ENCODE measurements at places on chromosomes 7 and 10.

- DNase-seq: no peak
Measured at GRCh38 chr7:69598487-69599285, 411 bp downstream of the AUTS2 start.

DNA sequence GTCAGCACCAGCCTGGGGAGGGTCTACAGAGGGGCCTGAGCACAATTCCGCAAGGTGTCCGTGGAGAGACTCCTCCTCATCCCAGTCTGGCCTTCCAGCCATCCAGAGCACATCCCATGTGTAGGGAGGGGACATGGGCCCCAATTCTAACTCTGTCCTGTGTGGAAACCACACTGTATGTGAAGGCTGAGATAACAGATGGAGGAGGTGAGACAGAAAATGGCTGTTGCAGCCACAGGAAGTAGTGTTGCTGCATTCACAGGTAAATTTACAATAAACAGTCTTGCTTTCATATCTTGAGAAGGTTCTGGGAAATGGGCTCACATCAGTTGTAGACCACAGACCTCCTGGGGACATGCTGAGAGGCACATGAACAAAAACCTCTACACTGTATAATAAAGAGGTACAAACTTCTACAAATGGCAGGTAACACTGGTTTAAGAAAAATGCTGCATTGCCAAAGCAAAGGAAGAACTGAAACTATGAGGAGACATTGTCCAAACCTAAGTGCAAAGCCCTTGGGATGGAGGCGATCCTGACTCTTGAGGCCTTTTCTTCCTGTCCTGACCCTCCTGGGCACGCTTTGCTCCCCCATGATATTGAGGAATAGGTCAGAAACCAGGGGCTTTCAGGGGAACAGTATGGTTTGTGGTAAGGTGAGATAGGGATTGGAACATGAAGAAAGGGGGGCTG, 21.6 kb upstream of the GIMAP2 start:
- DNase-seq: no peak

DNA sequence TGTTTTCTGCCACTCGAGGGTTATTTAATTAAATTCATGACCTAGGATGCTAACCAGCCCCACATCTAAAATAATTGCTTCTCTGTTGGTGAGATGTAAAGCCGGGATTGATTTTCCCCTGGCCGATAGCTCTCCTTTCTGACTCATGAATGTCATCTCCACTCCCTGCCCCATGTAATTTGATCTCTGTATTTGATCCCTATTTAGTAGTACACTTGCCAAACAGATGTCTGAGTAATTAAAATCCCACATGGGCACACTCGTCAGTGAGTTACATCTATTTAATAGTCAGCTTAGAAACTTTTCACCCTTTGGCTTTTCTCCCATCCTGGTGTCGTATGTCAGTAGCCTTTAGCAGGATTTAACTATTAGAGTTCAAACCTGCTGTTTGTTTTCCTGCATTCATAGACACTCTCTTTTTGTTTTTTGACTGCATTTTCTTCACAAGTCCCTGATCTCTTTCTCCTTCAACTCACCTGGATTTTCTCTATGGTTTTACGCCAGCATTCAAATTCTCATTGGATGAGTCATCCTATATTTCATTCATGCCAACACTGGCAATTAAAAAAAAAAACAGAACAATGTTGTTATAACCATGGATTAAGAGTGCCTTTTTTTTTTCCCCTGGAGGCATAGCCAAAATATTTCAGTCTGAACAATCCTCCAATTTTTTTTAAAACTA, 82.7 kb downstream of the SPAG6 start:
- DNase-seq: no peak

GRCh38 chr7:100588438-100588837, 2.3 kb downstream of the FBXO24 start:
- DNase-seq: no peak

GRCh38 chr7:138126928-138127327, 50.7 kb downstream of the AKR1D1 start:
- DNase-seq: no peak

DNA sequence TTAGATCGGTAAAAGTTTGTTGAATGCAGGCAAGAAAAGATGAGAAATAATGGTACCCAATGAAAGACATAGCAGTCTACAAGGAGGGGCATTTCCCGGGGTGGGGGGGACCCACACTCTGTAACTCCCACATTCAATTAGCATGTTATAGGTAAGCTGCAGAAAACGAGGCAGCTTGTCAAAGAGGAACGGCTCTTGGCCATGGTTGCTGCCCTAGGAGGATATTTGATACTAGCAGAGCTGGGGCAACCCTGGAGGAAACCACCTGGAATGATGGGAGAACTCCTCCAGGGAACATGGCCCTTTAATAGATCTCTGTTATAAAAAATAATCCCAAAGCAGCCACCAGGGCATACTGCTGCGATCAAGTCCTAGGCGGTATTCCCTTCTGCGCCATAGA, 98.5 kb downstream of the EGFR start:
- no peak for DNase-seq

Measured in stimulated activated CD8-positive, alpha-beta memory T cell treated with anti-CD3 and anti-CD28 coated beads, Interleukin-4, amount 100 ng/mL, for 4 hours (primary cell).